Esophagus muscularis mucosa (tissue), 4 donors: ENCODE measurements at places on chromosomes 16 and 17. TPM values are rescaled to one million over a fixed set of nuclear protein-coding genes. Genes with fewer than 3 reads are reported as not detected.

DNA sequence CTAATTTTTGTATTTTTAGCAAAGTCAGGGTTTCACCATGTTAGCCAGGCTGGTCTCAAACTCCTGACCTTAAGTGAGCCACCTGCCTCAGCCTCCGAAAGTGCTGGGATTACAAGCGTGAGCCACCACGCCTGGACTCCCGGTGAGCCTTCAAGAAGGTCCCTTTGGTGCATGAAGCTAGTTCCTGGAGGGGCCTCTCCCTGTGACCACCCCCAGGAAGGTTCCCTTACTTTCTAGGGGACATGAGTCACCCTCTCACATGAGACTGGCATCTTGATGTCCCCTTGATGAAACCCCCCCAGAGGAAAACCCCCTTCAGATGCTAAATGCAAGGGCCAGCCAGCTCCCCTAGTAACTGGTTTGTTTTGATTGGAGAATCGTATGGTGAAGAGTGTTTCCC is 12.8 kb downstream of the CARHSP1 start:
- no peak for DNase-seq

The HIC1 gene
- 53.4 TPM for total RNA-seq

The KRTAP17-1 gene
- total RNA-seq = not detected

- DNase-seq = no peak
Observed at GRCh38 chr17:48592057-48592514, 1.5 kb downstream of the HOXB5 start.

The KCTD13 gene
- 14.4 TPM for total RNA-seq

The CHST4 gene
- not detected for total RNA-seq

The TPSG1 gene
- 1.5 TPM for total RNA-seq

GRCh38 chr16:49849037-49849753 is 6.7 kb downstream of the ZNF423 start:
- no peak for DNase-seq

DNA sequence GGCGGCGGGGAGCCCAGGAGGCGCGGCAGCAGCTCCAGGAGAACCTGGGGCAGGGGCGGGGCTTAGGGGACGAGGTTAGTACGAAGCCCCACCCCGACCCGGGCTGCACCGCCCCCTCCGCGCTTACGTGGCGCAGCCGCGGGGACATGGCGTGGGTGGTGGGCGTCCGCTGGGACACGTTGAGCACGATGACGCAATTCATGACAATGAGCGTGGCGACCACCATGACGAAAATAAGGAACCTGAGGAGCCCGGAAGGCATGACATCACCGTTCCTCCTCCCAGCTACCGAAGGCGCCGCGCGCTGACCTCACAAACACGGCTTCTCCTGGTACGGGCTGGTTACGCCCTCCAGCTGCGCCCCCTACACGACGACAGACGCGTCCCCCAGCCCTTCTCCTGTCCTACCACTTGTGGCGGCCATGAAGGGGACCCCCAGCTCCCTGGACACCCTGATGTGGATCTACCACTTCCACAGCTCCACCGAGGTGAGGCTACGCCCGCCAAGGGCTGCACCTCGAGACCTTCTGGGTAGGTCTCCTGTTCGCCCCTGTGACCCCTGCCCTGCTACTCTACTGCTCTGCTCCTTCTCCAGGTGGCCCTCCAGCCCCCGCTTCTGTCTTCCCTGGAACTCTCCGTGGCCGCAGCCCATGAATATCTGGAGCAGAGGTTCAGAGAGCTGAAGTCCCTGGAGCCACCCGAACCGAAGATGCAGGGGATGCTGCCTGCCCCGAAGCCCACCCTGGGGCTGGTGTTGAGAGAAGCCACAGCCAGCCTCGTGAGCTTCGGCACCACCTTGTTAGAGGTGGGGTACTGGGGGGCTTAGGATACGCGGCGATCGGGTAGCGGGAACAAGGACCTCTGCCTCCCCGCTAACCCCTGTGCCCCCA is at the start of gene C17orf107:
C17orf107 (plus strand) TSS at position 196 of the 890 bp plus-strand sequence; CDS start at position 423, 227 bp downstream.
- peak; percentile 95 for DNase-seq

DNA sequence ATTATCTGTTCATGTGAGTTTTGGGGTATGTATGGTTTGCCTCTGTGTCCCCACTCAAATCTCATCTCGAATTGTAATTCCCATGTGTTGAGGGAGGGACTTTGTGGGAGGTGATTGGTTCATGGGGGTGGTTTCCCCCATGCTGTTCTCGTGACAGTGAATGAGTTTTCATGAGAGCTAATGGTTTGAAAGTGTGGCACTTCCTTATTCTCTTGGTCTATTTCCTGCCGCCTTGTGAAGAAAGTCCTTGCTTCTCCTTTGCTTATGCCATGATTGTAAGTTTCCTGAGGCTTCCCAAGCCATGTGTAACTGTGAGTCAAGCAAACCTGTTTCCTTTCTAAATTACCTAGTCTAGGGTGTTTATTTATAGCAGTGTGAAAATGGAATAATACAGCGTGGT is 128.1 kb upstream of the HS3ST4 start:
- DNase-seq = no peak

GRCh38 chr16:57590654-57591085 is 37.8 kb upstream of the ADGRG1 start:
- DNase-seq = no peak

The TM4SF5 gene
- not detected for total RNA-seq

DNA sequence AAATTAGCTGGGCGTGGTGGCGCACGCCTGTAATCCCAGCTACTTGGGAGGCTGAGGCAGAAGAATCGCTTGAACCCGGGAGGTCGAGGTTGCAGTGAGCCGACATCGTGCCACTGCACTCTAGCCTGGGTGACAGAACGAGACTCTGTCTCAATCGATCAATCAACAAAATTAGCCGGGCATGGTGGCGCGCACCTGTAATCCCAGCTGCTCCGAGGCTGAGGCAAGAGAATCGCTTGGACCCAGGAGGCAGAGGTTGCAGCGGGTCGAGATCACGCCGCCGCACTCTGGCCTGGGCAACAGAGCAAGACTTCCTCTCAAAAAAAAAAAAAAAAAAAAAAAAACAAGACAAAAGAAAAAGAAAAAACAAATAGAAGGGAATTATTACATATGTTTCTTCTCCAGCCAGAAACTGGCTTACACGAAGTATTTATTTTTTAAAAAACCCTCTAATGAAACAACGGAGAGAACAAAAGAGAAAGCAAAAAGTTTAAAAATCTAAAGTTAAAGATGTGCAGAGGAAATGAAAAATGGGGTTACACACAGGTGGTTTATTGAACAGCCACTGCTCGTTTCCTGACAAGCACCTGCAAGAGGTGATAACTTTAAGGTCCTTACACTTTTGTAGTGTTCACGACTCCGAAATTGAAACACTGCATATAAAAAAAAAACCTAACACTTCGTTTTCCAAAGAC is 1.4 kb downstream of the SYNRG start:
- DNase-seq = no peak
